ENCODE measurements at places on chromosomes 5 and 9.

DNA sequence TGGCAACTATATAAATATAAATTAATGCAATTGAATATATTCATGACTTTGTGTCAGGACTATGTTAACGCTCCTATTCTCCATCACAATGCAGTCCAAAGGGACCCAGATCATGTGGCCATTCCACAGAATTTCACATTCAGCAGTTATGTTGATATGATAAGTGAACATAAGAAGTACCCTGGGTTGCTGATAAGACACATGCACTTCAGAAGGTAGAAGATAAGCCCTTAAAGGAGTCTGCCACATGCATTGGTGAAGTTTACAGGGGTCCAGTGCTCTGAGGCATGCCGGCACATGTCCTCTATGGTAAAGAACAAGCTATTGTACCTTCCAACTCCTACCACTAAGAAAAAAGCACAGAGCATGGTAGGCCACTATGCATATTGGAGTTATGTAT, 76.4 kb downstream of the PHAX start:
- DNase-seq, result no peak

GRCh38 chr9:115456515-115456914, 338.6 kb upstream of the TNC start:
- DNase-seq, result no peak

- no peak for DNase-seq
These were observed 13.6 kb downstream of the TERT start for GRCh38 chr5:1281038-1281882.

DNA sequence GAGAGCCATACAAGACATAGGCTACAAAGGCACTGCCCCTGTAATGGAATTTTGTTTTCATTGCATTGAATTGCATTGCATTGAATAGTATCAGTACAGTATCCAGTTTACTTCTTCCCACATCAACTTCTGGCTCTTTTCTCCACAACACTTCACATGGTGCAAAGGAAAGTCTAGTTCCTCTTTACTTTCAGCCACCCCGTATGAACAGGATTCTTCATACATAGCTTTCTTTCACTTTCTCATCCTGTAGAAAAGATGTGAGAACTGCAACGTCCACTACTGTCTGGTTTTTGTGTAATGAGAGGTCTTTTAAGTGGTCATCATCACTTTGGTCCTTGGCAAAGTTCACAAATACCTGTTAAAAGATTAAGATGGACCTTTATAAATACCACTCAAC, 20.2 kb downstream of the NIPSNAP3B start:
- DNase-seq, result no peak

GRCh38 chr5:1295650-1296037, 776 bp upstream of the TERT start:
- no peak for DNase-seq

GRCh38 chr9:120534266-120534665, 45.7 kb downstream of the CDK5RAP2 start:
- no peak for DNase-seq

- DNase-seq, result no peak
These were observed 3.4 kb downstream of the MATR3 start for GRCh38 chr5:139296862-139297326.

DNA sequence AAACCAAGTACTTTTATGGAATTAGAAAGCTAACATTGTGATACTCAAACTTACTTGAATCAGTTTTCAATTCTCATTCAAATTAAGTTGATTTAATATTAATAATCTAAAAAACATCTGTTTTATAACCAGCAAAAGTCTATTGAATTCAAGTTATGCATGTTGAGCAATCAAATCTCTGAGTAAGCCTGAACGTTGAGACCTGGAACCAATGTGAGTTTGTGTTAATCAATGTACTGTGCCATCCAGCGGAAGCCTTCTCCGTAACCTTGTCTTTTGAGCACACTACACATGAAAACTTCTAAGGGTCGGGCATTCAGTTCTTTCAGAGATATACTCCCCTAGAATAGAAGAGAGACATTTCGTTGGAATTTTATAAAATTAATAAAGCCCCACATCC, 25.9 kb downstream of the SAR1B start:
- DNase-seq, result no peak

DNA sequence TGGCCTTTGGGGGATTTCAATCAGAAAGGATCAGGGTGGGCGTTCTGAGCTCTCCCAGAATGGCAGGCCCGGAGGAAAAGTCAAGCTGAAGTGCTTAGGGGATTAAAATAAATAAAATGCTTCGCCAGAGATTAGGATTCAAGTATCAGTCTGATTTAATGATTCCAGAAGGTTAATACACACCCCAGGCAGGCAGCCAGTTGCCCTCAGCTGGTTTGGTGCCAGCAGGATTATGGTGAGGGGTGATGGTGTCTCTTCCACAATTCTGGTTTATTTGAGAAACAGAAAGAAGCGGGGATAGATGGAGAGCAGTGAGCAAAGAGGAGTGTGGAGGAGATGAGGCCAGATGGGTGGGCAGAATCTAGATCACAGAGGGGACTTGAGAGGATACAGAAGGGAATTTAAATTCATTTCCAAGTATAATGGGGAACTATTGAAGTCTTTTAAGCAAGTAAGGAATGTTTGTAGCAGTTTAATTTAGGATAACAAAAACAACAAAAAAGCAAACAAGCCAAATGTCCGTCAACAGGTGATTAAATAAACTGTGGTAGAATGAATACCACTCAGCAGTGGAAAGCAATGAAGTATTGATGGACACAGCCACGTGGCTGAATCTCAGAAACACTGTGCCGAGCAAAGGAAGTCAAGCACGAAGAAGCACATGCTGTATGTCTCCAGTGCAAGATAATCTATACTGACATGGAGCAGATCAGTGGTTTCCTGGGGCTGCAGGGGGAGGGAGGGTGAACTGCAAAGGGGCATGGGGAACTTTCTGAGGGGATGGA, 297.7 kb downstream of the MSX2 start:
- no peak for DNase-seq

- DNase-seq, result peak; percentile 66
These were observed 5.5 kb upstream of the AQP3 start for GRCh38 chr9:33452828-33453271.

GRCh38 chr5:172086194-172086975, 79.9 kb upstream of the FBXW11 start:
- DNase-seq, result no peak

DNA sequence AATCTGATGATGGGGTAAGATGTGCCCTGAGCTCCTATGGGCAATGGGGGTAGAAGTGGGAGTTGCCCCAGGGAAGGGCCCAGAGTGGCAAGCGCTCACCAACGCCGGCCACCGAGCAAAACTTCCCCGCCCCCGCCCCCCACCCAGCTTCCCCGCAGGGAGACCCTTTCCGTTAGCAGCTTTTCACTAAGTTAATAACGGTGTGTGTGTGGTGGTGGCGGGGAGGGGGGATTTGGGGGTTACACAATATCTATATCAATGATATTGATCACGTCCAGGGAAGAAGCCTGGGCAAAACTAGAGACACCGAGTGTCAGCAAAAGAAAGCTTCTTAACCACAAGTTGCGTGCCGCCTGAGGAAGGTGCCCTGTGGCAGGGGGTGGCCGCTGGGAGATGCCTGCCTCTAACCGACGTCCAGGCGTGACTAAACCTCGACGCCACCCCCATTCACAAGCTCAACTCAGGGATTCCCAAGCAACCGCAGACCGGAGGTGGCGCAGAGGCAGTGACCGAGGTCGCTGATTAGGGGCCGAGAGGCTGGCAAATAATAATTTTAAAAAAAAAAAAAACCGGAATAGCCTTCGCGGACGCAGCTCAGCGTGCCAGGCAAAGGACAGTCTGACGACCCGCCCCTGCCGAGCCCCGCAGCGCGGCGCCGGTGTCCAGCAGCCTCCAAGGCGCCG, 222.6 kb downstream of the MEF2C start:
- DNase-seq, result no peak

DNA sequence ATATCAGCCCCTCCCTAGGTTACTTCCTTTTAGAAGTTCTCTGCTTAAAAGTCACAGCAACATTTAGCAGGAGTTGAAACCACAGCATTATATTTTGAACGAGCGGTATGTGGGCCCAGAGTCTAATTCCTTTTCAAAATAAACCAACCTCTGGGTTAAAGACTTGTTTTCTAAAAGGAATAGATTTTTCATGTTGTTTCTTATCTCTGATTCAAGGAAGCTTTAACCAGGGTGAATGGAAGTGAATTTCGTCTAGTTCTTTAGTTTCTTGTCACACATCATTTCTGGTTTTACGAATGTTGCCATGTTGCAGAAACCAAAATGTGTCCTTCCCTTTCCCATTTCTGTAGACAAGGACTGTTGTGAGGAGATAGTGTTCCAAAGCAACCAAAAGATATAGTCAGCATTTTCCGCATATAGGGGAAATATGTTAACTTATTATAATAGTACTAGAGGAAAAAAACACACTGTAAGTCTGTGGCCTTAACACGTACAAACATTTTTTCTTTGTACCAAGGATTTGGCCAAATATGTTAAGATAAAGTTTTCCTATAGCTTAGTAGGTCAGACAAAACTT, 142.4 kb downstream of the PCSK5 start:
- no peak for DNase-seq

- DNase-seq, result no peak
These were observed 36.8 kb upstream of the NIPBL start for GRCh38 chr5:36839489-36840476.

DNA sequence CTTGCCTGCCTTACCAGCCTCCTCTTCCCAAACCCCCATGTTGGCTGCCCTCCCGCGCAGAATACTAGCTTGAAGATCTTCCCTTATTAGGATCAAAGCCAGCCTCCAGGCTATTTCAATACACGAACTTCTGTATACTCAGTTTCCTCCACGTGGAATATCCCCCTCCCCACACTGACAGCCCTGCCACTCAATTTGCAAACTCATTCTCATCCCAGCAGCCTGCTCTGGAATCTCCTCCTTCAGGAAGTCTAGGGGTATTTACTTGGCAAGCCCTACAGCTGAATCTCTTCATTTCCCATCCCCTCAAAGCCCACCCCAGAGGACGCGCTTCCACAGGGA, 157.0 kb upstream of the SMIM23 start:
- DNase-seq, result no peak

- no peak for DNase-seq
These were observed 55.3 kb downstream of the LIX1 start for GRCh38 chr5:97087138-97087537.

GRCh38 chr9:1759009-1759408, 256.1 kb upstream of the SMARCA2 start:
- DNase-seq, result no peak

- no peak for DNase-seq
These were observed 33.8 kb downstream of the ITK start for GRCh38 chr5:157214415-157214814.

- DNase-seq, result peak; percentile 16
These were observed 72.9 kb upstream of the SHB start for GRCh38 chr9:38141746-38142591.

Measured in foreskin melanocyte (primary cell).